ENCODE measurements at places on chromosomes 4 and X.
A peak's percentile ranks its signal among the peaks of the same experiment; 100 is the strongest.

DNA sequence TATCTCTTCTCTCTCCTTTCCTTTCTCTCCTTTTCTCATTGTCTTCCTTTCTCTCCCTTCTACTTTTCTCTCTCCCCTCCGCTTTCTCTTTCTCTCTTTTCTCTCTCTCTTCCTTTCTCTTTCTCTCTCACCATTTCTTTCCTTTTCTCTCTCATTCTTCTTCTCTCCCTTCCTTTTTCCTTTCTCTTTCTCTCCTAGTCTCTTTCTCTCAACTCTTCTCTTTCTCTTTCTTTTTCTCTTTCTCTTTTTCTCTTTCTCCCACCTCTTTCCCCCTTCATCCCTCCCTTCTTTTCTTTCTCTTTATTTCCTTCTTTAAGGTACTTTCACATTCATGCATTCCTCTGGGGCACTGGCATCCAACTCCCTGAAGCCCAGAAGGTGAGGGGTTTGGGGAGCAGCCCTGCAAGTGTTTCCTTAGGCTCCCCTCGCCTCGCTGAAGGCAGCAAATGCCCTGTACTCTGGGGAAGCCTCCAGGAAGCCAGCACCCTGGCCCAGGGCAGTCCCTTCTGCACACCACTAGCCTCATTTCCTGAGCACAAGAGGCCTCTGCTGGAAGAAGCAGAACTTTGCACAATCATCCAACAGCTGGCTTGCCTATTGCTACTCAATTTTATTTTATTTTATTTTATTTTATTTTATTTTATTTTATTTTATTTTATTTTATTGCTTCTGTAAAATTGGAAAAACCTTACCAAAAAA, 124.2 kb downstream of the NFKB1 start:
- no peak for DNase-seq

- DNase-seq, result no peak
Measured at GRCh38 chrX:9789555-9789954, 3.3 kb downstream of the SHROOM2 start.

DNA sequence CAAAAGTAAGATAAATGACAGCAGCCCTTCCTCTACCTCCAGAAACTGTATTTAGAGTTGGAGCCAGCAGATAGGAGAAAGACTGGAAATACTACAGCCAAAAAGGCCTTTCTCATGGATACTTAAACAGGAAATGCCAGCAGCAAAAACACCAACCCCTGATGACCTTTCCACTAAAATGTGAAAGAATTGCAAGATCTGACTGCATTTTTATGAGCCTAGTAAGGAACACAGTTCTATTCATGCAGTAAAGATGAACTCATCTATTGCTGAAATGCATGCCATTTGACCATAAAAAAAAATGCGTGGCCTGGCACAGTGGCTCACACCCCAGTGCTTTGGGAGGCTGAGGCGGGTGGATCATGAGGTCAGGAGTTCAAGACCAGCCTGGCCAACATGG, 19.9 kb downstream of the ABCG2 start:
- no peak for DNase-seq

DNA sequence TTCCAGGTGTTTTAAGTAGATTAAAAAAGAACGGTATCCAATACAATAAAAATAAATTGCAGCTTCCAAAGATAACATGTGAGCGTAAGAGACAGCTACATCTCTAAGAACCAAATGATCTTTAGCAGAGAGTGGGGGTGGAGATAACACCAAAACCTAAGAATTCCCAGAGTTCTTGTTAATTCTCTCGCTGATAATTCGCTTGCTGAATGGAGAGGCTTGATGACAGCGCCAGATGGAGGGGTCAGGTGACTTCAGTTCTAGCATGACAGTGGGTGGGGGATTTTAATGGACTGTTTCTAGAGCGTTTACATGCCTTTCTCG, 2.3 kb downstream of the CLCN4 start:
- DNase-seq, result no peak

DNA sequence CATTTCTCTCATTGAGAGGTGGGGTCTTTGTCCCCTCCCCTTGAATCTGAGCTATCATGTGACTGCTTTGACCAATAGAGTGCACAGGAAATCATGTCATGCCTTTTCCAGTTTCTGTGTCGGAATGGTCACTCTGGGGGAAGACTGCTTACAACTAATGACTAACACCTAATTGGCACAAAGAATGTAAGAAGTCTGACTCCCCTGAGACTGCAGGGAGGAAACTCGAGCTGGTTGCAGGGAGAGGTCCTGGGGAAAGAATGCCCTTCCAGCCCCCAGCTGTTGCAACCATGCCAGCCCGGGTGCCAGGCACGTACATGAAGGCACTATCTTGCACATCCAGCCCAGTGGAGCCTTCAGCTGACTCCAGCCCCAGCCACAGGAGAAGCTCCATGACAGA, 254.2 kb downstream of the DHX15 start:
- DNase-seq, result no peak

GRCh38 chr4:184825896-184826690, at the start of gene ACSL1:
ACSL1 (minus strand) TSS chr4:184825968; CDS start chr4:184803514, 22,454 bp downstream.
- DNase-seq, result peak; percentile 55

DNA sequence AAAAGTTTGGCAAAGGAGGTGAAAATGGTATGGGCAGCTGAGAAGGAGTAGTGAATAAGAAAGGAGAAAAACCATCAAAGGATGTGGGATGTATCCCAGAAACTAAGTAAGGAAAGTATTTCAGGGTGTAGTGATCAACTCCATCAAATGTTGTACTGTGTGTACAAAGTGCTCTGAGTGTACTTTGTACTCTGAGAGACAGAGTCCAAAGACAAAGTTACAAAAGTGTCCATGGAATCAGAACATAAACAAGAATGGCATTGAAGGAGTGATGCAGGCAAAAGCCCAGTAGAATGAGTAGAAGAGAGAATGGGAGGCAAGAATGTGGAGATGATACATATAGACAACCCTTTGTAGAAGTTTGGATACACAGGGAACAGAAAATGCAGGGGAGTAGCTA, 12.3 kb upstream of the PGRMC1 start:
- no peak for DNase-seq

GRCh38 chr4:148289740-148290139, 152.5 kb downstream of the NR3C2 start:
- DNase-seq, result no peak

DNA sequence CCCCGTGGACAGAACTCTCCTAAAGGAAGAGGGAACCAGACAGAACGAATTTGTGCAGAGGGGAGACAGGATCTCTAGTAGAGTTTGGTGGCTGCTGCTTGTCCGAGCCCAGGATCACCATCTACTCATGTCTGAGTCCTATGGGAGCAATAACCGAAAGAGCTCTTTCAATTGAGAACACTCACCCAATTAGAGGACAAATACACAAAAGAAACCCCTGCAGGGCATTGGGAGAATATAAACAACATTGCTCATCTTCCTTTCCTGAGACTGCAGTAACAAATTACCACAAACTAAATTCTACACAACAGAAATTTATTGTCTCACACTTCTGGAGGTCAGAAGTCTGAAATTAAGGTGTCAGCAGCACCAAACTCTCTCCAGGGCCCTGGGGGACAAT, 65.6 kb downstream of the SPINK2 start:
- DNase-seq, result no peak

DNA sequence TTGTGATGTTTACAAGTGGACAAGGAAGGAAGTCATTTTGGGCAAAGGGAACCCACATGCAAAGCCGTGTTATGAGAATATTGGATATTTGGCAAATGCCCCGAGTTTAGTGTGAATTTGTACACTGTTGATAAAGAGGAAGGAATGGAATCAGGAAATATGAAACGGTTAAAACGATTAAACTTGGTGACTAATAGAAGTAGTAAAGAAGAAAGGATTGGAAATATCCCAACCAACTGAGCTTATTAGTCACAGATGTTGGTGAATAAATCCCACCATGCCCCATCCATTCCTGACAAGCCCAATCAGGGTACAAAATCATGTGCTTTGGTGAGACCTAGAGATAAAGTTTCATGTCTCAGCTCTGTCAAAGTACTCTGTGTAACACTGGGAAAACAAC, 22.0 kb downstream of the ARHGAP24 start:
- no peak for DNase-seq

DNA sequence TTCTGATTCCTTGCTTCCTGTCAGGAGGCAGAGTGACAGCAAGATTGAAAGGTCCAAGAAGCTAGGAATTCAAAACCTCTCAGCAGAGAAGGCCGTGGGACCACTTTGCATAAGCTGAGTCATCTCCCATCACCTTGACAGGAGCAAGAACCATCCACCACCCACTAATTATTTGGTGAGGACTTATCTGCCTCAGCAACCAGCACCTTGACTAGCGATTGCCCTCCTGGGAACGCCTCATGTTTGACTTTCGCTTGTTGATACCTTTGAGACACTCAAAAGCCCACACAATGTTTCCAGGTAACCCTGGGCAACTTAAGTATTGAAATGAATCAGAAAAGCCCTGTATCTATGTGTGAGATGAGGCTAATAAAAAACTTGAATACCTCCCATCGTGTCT, 233.5 kb upstream of the GYPA start:
- no peak for DNase-seq

- no peak for DNase-seq
Measured at GRCh38 chrX:101484135-101484534, 1.1 kb upstream of the ARMCX4 start.

GRCh38 chrX:40172401-40173142, 74.8 kb upstream of the BCOR start:
- no peak for DNase-seq

DNA sequence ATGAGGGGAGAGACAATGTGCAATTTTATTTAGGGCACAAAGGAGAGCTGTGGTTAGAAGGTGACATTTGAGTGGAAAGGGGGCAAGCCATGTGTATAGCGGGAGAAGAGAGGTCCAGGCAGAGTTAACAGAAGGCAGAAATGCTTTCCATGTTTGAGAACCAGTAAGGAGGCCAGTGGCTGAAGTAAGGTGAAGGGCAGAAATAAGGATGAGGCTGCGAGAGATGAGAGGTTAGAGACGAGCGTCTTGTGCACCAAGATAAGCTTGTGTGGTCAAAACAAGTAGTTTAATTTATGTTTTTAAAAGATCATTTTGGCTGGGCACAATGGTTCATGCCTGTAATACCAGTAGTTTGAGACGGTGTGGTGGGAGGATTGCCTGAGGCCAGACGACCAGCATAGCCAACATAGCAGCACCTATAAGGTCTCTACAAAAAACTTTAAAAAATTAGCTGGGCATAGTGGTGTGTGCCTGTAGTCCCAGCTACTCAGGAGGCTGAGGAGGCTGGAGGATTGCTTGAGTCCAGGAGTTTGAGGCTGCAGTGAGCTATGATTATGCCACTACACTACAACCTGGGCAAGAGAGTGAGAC, 8.5 kb downstream of the HTT start:
- DNase-seq, result no peak

- no peak for DNase-seq
Measured at GRCh38 chr4:131644619-131645018, 1504.5 kb upstream of the PCDH10 start.

DNA sequence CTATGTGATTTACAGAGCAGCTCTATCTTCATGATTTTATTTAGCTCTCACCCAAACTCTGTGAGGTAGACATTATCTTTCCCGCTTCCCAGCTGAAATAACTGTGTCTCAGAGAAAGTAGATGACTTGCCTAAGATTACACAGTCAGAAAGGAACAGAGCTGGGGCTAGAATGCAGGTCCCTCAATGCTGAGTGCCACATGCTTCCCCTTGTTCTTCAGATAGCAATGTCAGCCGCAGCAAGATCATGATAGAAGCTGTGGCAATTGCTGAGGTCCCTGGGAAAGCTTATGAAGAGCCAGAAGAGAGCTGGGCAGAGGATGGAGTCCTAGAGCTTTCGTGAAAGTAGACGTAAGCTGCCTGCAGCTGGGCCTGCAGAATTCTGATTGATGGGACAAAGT, 11.1 kb upstream of the GABRE start:
- DNase-seq, result no peak

- no peak for DNase-seq
Measured at GRCh38 chrX:40514376-40514775, 66.4 kb upstream of the ATP6AP2 start.

DNA sequence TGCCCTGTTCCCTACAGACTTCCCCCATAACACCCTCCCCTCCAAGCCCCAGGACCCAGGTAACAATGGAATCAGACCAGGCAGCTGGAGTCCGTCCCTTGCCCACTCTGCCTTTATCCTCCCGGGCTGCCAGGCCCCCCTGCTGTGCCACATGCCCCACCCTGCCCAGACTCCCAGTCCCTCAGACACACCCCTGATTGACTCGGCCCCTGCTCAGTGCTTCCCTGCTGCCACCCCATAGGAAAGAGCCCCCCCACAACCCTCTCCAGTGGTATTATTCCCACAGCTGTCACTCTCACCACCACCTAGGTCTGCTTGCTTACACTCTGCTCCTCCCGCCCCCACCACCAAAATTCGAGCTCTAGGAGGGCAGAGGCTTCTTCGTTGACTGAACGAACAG, 4.7 kb upstream of the NAA10 start:
- DNase-seq, result no peak

GRCh38 chr4:138773321-138773720, 242.3 kb upstream of the NOCT start:
- DNase-seq, result no peak

- no peak for DNase-seq
Measured at GRCh38 chr4:164926301-164926700, 49.3 kb downstream of the APELA start.

- no peak for DNase-seq
Measured at GRCh38 chr4:5887361-5888221, 5.3 kb downstream of the CRMP1 start.

DNA sequence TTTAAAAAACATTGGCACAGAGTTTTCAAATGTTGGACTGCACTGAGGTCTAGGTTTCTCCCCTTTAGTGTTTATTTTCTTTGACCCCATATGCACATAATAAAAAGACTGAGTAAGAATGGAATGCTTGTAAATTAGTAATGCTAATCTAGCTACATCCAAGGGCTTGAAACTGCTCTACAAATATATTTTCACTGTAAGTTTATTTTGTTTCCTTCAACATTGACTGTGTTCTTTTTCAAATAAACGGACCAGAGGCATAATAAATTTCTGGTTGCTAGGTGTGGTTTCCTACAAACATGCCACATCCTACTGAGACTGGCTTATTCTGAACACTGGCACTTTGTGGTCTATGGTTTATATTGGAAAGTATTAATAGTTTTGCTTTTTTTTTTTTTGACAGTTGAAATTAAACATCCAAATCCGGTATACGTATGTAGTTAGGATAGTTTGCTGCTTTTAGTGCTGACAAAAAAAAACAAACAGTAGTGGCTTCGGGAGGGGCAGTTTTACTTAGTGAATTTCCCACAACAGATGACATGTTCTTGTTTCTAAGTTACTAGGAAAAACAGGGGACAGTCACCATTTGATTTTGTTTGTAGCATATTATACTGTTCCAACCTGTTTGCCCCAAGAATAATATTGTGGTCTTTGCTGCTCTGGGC, 13.2 kb downstream of the CA5B start:
- DNase-seq, result no peak

DNA sequence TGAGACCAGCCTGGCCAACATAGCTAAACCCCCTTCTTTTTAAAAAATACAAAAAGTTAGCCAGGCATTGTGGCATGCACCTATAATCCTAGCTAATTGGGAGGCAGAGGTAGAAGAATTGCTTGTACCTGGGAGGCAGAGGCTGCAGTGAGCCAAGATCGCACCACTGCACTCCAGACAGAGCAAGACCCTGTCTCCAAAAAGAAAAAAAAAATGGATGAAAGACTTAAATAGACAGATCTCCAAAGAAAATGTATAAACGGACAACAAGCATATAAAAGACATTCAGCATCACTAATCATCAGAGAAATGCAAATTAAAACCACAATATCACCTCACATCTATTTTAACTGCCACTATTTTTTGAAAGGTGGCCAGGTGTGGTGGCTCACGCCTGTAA, 6.6 kb upstream of the SAT1 start:
- DNase-seq, result no peak

Measured in stimulated activated CD8-positive, alpha-beta memory T cell treated with anti-CD3 and anti-CD28 coated beads, Interleukin-7, amount 100 ng/mL, for 48 hours (primary cell).